ENCODE measurements at places on chromosomes 1 and 21.
A peak's percentile ranks its signal among the peaks of the same experiment; 100 is the strongest.

DNA sequence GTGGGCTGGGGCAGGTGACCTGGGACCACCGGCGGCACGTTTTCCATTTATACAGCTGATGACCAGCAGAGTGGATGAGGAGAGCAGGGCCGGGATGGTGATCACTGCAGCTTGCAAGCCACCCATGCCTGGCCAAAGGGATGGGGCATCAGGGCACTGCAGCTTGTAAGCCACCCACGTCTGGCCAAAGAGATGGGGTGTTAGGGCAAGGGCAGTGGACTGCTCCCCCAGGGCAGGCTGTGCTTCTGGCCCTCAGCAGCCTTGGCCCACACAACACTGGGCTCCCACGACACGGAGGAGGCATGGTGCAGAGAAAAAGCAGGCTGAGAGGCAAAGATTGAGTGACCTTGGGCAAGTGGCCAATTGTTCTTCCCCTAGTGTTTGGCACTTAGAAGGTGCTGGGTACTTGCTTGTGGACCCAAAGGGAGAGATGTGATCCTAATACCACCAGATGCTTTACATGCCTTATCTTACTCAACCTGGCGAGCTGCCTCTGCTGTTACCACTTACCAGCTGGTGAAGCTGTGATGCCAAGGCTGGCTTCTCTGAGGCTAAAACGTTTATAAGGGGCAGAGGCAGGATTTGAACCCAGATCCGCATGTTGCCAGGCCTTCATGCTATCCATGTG is 48.3 kb downstream of the TRIM62 start:
- no peak for DNase-seq

DNA sequence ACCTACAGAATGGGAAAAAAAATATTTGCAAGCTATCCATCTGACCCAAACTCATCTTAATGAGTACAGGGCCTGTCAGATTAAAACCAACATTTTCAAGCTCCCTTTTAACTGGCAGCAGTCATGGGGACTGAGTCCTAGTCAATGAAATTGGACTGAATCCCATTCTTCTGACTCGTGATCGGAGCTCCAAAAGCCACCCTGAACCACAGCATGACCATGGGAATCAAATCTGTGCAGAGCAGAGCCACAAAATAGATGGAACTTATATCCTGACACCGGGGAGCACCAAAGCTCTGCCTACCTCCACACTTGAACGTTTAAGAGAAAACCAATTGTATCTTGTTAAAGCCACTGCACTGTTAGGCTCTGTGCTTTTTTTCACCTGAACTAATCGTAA is 5.0 kb upstream of the RWDD3 start:
- no peak for DNase-seq

GRCh38 chr1:60049188-60049587 is 24.4 kb downstream of the C1orf87 start:
- DNase-seq: no peak

GRCh38 chr1:902802-903201 is 20.9 kb upstream of the SAMD11 start:
- peak; percentile 2 for DNase-seq

- no peak for DNase-seq
These were observed 442.6 kb downstream of the PRDM2 start for GRCh38 chr1:14142397-14143100.

- no peak for DNase-seq
These were observed 6.8 kb upstream of the PPP1R15B start for GRCh38 chr1:204418174-204419063.

DNA sequence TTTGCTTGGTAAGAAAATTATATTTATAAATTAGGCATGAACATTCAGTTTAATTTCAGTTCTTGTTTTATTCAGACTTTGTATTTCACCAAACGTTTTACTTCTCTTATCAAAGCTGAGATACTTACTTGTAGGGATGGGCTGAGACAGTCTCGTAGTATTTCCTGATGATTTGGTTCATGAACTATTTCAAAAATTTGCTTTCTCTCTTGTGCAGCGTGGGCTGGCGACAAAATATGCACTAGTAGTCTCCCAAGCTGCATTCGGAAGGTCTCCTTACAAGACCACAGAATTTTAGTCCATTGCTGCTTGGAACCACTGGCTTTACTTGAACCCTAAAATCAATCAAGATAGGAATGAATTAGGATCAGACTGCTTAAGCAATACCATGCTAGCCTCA is 91.7 kb upstream of the GNG4 start:
- no peak for DNase-seq

GRCh38 chr1:20165522-20165951 is 20.4 kb upstream of the UBXN10 start:
- no peak for DNase-seq

- DNase-seq: no peak
These were observed 115.8 kb downstream of the PLPPR5 start for GRCh38 chr1:98888869-98889268.

DNA sequence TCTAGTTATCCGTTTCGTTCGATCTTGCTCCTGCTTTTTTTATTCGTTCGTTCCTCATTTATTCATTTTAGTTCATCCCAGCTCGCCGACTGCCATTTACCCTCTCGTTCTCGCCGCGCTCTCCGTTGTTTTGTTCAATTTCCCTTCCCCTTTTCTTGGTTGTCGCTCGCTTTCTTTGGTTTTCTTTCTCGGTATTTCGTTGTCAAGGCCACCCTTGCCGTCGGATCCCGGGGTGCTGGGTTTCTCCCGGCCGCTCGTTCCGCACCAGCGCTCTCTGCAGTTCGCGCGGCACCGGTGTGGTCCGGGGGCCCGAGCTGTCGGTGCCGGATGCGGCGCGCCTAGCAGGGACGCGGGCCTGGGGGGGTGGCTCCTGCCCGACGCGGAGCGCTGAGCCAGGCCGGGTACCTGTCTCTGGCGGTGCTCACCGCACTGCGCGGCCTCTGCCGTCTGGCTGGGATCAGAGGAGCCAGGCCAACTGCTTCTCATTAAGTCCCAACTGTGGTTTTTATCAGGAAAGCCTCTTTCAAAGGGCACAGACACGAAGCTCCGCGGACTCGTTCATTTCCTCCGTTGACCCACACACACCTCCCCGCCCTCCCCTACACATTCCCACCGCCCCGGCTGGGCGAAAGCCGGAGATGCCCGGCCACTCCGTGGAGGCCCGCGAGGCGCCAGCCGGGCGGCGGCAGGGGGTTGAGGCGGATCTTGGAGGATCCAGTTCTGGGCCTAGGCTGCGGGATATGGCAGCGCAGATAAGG is 1.6 kb downstream of the ALX3 start:
- no peak for DNase-seq

- no peak for DNase-seq
These were observed 60.1 kb downstream of the IER5 start for GRCh38 chr1:181148636-181149035.

- DNase-seq: no peak
These were observed 6.8 kb upstream of the OTUD7B start for GRCh38 chr1:150017206-150017750.

DNA sequence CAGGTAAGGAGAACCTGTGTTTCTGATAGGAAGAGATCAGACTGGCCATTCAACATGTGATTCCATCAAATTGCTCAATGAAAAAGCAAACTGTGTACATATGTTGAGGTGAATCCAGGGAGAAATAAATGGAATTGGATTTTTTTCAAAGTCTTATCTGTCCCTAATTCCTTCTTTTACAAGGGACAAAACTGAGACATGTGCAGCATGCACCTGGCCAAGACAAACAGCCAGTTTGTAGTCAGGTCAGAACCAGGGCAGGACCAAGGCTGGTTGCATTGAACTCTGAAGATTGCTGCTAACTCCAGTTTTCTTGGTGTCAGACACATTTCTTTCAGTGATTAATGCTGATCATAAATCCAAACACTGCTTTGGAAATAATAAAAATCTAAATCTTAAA is 69.6 kb upstream of the CCDC190 start:
- DNase-seq: no peak

DNA sequence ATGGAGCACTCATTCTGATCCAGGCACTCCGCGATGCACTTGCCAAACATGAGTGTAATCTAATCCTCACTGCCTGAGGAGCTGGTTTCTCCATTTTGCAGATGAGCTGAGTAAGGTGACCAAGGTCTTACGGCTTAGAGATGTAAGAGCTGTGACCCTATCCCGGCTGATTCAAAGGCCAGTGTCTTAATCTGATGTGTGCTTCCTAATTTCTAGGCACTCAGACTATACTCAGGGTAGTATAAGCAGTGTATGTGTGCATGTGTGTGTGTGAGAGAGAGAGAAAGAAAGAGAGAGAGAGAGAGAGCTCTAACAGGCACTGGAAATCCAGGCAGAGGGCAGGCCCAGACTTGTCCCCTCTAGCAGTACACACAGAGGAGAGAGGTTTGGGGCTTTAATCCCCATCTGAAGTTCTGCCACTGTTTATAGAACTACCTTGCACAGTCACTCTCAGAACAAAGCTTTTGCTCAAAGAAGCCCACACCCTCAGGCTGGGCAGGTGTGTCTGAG is 188.2 kb downstream of the ZBTB18 start:
- no peak for DNase-seq

- DNase-seq: no peak
These were observed 155.2 kb downstream of the NR5A2 start for GRCh38 chr1:200182701-200183100.

- no peak for DNase-seq
These were observed 19.5 kb downstream of the AHDC1 start for GRCh38 chr1:27584453-27584852.

DNA sequence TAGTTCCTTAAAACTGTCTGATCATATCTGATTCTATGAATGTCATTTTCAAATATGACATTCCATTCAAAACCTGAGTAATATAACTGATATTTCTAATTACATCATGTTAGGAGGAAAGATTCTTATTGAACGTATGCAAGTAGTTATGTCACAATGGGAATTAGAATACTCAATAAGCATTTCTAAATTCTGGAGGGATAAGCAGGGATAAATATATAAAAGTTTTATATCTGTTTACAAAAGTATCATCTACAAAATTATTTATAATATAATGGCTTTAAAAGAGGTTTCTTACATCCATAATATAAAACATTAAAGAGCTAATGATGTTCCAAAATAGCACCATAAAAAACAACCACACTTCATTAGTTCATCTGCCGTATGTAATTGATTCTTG is at the start of gene OR14A2:
Gene OR14A2, minus strand, starts transcription at position 101 of the 400 bp plus-strand sequence.
- DNase-seq: no peak

- no peak for DNase-seq
These were observed 103.3 kb upstream of the GRIK3 start for GRCh38 chr1:37137601-37138000.

GRCh38 chr1:204348242-204348641 is 11.5 kb downstream of the PLEKHA6 start:
- DNase-seq: no peak

DNA sequence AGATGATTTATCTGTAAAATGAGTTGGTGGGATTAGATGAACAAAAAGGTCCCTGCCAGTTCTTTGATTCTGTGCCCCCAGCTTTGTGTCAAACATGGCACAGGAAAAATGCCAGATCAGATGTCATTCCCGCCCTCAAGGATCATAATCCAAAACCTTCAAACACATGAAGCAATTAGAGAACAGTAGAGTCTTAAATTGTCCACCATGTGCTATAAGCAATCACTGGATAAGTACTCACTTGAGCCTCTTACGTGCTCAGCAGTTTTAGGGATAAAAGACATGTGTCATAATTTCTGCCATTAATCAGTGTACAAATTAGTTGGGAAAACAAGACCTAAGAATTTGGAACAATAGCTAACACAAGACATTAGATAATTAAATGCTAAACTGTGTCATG is 15.4 kb upstream of the KIAA0040 start:
- no peak for DNase-seq

GRCh38 chr1:6157132-6157527 is 23.0 kb downstream of the CHD5 start:
- DNase-seq: no peak

DNA sequence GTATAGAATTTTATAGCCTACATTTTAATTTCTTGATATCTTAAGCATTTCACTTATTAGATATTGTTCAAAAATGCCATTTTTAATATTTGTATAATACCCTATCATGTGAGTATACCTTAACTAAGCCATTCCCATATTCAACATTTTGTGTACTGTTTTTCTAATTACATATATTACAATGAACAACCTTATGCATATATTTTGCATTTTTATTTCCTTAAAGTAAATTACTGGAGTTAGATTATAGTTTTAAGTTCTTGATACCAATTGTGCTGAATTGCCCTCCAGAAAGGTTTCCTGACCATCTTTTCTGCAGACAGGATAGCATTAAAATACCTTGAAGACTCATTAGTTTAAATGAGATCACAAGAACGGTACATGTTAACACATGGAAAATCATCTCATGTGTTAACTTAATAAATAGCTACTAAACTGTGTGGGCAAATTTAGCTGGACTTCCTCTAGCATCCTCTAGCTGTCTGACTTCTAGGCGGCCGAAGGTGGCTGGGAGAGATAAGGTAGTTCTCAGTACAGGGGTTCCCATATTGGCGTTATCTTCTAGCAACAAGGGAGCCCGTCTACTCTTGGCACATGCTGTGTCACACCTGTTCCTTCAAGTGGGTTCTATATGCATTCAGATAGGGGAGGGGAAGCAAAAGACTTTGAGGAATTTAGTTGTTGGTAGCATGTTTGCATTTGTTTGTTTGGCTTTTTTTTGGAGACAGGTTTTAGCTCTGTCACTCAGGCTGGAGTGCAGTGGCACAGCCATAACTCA is 8.9 kb downstream of the DCLRE1B start:
- DNase-seq: no peak

GRCh38 chr1:208499601-208500000 is 255.4 kb upstream of the PLXNA2 start:
- no peak for DNase-seq

GRCh38 chr21:44590311-44590721 is 2.0 kb downstream of the KRTAP10-6 start:
- no peak for DNase-seq

DNA sequence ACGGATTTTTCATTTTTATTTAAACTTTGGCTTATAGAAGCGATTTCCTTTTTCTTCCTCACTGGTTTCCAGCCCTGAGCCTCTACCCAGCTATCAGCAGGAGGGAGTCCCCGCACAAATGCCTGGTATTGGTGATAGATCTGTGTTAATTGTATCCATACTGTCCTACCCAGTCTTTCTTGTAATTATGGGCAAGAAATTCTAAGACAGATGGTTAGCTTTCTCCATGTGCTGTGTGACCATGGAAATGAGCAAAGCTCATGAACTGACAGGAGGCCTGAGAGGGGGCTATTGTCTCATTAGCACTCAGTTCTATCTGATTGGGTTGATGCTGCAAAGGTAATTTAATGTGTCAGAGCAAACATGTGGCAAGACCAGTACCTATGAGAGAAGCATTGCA is 108.1 kb upstream of the IVNS1ABP start:
- no peak for DNase-seq

GRCh38 chr1:236850077-236850979 is 55.2 kb downstream of the MTR start:
- DNase-seq: no peak

GRCh38 chr21:31872452-31873274 is at the start of gene HUNK:
HUNK (plus strand) TSS chr21:31873020; CDS start chr21:31873675, 655 bp downstream.
- DNase-seq: peak; percentile 36

GRCh38 chr1:41344708-41345159 is 16.5 kb upstream of the FOXO6 start:
- no peak for DNase-seq

- DNase-seq: no peak
These were observed 3.6 kb downstream of the ZC3H12A start for GRCh38 chr1:37477946-37478345.
